Right kidney (tissue), 9 donors: ENCODE measurements at places on chromosomes 7 and 10.

GRCh38 chr7:15457990-15458955, 103.5 kb downstream of the AGMO start:
- no peak for DNase-seq

DNA sequence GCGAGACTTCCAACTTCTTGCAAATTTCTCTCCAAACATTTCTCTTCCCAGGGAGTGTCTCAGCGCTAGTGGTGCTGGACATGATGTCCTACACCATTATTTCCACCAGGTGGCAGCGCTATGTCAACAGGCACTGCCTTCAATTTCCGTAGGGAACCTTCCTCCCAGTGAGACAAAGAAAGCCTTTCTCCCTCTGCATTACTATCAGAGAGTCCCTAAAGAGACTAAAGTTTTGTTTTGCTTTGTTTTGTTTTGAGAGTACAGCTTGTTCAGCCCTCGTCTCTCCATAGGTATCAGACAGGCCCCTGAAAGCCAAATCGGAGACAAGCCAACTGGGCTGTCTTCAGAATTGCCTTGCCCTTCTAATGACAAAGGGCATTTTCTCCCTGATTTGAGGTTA, 44.2 kb upstream of the GGCT start:
- peak; percentile 47 for DNase-seq

- DNase-seq: no peak
These were observed 178.6 kb downstream of the ANKRD30A start for GRCh38 chr10:37304036-37304435.

DNA sequence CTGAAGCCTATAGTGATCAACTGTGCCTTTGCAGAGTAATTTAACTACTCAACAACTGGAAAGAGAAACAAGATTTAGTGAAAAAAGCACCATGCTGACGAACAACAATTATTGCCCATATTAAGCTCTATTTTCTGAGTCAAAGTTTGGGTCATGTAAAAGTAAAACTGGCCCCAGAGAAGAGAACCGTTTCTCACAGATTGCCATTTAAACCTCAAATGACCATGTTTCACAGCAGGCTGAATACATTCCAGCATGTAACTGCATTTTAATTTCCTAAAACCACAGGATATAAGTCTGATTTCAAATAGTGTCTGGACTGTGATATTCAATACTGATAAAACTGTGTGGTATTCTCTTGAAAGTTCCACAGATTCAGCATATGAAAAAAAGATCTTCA, 140.7 kb downstream of the ATE1 start:
- DNase-seq: no peak

DNA sequence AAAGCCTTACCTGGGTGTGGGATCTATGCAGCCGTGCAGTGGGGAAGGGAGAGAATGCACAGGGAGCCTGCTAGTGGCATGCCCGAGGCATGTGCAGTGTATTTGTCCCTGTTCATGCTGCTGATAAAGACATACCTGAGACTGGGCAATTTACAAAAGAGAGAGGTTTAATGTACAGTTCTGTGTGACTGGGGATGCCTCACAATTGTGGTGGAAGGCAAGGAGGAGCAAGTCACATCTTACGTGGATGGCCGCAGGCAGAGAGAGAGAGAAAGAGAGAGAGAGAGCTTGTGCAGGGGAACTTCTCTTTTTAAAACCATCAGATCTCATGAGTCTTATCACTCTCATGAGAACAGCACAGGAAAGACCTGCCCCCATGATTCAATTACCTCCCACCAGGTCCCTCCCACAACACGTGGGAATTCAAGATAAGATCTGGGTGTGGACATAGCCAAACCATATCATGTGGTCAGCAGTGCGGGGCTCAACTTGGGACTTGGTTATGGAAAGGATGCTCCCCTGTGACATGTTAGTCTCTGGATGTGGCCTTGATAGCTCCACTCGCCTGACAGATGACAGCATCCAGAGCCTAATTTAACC, 128.9 kb downstream of the DOCK1 start:
- no peak for DNase-seq

GRCh38 chr10:116688241-116688711, 54.1 kb downstream of the HSPA12A start:
- no peak for DNase-seq

DNA sequence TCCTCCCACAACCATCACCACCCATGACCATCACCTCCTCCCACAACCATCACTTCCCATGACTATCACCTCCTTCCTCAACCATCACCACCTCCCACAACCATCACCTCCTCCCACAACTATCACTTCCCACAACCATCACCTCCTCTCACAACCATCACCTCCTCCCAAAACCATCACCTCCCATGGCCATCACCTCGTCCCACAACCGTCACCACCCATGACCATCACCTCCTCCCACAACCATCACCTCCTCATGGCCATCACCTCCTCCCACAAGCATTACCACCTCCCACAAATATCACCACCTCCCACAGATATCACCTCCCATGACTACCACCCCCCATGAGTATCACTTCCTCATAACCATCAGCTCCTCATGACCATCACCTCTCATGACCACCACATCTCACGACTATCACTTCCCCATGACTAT, 52.2 kb downstream of the PDGFA start:
- DNase-seq: no peak

DNA sequence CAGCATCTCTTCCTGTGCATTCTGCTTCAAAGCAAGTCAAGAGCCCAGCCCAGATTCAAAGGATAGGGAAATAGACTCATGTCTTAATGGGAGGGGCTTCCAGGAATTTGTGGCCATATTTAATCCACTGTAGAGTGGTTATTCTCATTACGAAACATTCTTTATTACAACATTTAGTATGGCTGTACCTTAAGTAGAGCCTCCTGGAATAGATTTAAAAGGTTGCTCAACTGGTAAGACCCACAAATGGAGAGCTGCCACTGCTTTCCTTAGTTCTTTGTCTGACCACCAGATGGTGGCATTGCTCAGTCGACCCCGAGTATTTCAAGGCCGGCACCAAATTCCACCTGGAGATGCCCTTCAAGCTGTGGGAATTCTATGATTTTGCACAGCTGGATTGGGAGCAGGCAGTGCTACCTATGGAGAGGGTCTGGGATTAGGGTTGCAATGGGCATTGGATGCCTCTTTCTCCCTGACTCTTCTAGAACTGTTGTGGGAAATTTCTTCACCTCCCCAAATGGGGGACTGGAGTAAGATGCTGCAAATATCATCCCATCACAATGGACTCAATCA, 102.2 kb downstream of the RBM20 start:
- DNase-seq: no peak

DNA sequence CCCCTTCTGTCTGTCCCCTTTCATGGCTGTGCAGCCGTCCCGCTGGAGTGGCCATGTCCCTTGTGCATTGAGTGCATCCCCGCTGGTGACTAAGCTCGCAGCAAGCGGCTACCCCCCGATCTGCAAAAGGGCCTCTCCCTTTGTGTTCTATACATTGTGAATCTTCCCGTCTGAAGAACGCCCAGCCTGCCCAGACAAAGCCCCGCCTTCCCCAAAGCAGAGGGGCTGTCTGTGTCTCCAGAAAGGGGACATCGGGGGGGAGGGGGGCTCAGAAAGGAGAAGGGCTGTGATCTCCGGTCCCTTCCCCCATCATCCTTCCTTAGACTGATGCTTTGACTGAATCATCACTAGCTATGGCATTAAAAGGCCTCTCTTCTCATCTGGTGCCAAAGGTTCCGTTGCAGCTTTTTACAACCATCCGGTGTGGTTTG, 11.9 kb downstream of the NPTX2 start:
- DNase-seq: no peak

GRCh38 chr10:36779238-36779846, 346.1 kb upstream of the ANKRD30A start:
- peak; percentile 18 for DNase-seq
